ENCODE measurements at places on chromosomes 4 and X. TPM values are rescaled to one million over a fixed set of nuclear protein-coding genes. Genes with fewer than 3 reads are reported as not detected.

- no peaks in the 10 kb centered on the region for H3K36me3 ChIP-seq
- H3K4me1 ChIP-seq: peaks cover 33% of the 10 kb centered on the region
- peaks cover 35% of the 10 kb centered on the region for H3K27me3 ChIP-seq
- H3K4me3 ChIP-seq: peak overlapping the region; percentile 31
- no peak for DNase-seq
Observed at GRCh38 chrX:2548711-2549423, 48.1 kb upstream of the DHRSX start.

GRCh38 chr4:16027114-16027513 lies 56.7 kb downstream of the PROM1 start:
- H3K4me3 ChIP-seq: no peak overlapping the region
- H3K4me1 ChIP-seq: peaks cover 36% of the 10 kb centered on the region
- peaks cover 5% of the 10 kb centered on the region for H3K27me3 ChIP-seq
- H3K36me3 ChIP-seq: no peaks in the 10 kb centered on the region
- H3K27ac ChIP-seq: no peak overlapping the region

- peaks cover 32% of the 10 kb centered on the region for H3K4me1 ChIP-seq
- H3K4me3 ChIP-seq: peak overlapping the region; percentile 96
Observed at GRCh38 chr4:56909086-56909894, 1.6 kb downstream of the REST start.

DNA sequence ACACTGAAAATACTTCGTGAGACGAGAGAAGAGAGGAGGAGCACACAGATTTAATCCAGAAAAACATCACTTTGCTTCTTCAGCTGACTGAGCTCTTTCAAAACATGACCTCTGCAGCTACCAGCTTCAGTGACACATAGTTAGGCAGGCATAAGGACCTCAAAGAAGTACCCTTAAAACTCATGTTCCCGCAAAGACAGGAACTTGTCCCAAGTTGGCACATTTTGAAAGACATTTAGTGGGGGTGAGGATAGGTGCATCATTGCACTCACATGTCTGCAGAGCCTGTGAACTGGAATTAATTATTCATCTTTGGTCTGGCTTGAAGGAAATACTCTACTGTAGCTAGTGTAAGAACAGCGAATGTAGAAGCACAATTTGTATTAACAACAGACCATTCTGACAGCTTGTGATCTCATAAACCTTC lies 221.8 kb downstream of the MGST2 start:
- H3K4me1 ChIP-seq: peaks cover 27% of the 10 kb centered on the region
- peaks cover 13% of the 10 kb centered on the region for H3K36me3 ChIP-seq
- H3K4me3 ChIP-seq: peak overlapping the region; percentile 86
- H3K27me3 ChIP-seq: no peaks in the 10 kb centered on the region
- peak overlapping the region; percentile 24 for H3K27ac ChIP-seq

GRCh38 chrX:3046253-3047240 lies 5.3 kb downstream of the ARSF start:
- H3K27ac ChIP-seq: no peak overlapping the region
- peaks cover 14% of the 10 kb centered on the region for H3K4me1 ChIP-seq
- H3K36me3 ChIP-seq: no peaks in the 10 kb centered on the region

DNA sequence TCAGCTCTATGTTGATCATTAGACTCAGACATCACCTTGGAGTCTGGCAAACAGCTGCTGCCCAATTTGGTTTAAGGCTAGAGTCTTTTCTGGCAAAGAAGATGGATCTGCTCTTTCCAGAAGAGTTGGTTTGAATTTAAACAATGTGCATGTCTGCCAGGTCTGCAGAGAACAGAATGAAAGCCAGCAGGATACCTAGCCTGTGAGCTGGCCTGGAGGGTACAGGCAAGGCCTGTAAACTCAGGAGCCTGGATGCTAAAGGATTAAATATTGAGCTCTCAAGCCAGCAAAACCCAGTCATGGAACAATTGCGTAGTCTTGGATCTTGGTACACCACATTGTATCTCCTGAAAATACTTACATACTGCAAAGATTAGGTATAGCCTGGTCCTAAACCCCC lies 15.6 kb upstream of the PDLIM3 start:
- no peaks in the 10 kb centered on the region for H3K4me1 ChIP-seq
- no peaks in the 10 kb centered on the region for H3K36me3 ChIP-seq
- no peak for DNase-seq
- H3K27me3 ChIP-seq: peaks cover 6% of the 10 kb centered on the region
- H3K27ac ChIP-seq: no peak overlapping the region

GRCh38 chrX:114985967-114986592 lies 31.3 kb downstream of the IL13RA2 start:
- no peak overlapping the region for H3K27ac ChIP-seq
- H3K36me3 ChIP-seq: no peaks in the 10 kb centered on the region
- H3K27me3 ChIP-seq: no peaks in the 10 kb centered on the region

DNA sequence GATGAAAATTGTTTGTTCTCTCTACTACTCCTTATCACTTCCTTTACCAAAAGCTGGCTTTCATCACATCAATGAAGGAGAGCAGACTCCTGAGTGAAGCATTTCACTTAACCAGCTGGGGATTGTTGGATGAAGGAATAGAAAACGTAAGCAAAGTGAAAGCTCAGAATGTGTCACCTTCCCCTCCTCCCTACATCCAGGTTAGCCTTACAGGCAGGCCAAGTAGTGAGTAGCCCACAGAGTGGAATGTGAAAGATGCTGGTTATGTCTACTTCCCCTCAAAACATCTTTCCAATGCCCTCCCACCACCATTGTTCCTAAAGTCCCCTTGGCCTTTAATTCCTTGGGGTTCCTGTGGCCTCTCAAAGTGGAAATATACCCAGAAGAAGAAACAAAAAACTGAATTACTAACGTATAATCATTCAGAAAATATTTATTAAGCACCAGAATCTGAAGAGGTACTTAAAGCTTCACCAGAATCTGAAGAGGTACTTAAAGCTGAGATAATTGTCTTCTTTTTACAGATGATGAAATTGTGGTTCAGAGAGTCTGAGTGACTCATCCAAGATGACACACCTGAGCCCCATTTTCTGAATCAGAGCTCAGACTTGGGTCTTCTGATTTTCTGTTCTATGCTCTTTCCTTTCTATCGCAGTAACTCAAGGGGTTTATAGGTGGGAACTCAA lies 6.5 kb downstream of the P2RY4 start:
- no peak for DNase-seq
- H3K36me3 ChIP-seq: no peaks in the 10 kb centered on the region
- peaks cover 32% of the 10 kb centered on the region for H3K4me1 ChIP-seq

- no peak for DNase-seq
- peaks cover 16% of the 10 kb centered on the region for H3K4me1 ChIP-seq
- H3K4me3 ChIP-seq: peak overlapping the region; percentile 97
- no peak overlapping the region for H3K27ac ChIP-seq
- peaks cover 3% of the 10 kb centered on the region for H3K27me3 ChIP-seq
Observed at GRCh38 chr4:143338313-143338712, 1.6 kb downstream of the GAB1 start.

DNA sequence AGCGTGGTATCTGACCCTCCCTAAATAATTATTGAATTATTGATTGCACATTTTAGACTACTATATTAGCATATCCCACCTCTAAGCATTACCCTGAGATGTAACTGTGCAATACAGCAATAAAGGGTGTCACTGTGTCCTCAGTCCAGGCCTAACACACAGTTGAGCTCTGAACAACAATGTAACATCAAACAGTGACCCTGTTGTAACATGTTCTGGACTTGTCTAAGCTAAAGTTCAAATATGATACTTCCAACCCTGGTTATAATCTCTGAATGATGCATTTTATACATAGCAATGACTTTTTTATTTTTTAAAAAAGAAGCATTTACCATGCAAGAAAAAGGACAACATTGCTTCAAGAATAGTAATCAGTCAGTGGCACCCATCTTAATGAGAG lies 61.6 kb upstream of the DMD start:
- H3K27me3 ChIP-seq: no peaks in the 10 kb centered on the region
- H3K4me1 ChIP-seq: no peaks in the 10 kb centered on the region
- no peak overlapping the region for H3K4me3 ChIP-seq

DNA sequence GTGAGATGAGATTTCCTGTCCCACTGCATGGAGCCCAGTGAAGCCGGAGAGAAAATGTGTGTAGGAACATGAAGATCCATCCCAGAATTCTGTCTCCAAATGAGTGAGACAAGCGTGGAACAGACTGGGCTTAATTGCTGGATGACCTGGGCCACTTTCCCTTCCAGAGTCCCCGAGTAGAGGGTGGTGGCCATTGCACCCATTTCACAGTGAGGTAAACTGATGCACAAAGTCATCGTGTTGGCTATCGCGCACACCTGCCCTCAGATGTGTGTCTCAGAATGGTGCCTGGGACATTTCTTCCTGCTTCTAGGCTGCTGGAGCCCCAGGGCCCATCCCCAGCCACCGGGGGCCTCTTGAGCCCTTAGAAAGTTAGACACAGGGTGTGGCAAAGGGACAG lies 43.0 kb upstream of the PSAPL1 start:
- DNase-seq: no peak
- peaks cover 65% of the 10 kb centered on the region for H3K27me3 ChIP-seq
- H3K36me3 ChIP-seq: no peaks in the 10 kb centered on the region
- H3K27ac ChIP-seq: no peak overlapping the region

DNA sequence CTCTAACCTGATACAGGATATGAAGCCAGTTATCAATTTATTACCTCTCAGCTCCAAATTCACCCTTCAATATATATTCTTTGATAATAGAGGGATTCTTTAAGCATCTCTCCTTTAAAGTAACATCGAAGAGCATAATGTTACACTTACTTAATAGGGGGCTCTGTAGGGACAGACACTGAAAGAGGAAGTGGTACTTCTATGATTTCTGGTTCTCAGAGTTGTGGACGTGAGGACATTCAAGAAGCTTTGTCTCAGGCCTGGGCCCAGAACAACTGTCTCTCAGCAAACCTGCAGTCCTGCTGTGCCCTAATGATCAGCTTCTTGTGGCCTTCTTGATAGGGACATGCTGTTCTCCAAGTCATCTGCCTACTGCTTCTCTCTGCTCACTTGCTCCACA lies 4.2 kb upstream of the ZXDB start:
- H3K4me3 ChIP-seq: no peak overlapping the region
- no peak overlapping the region for H3K27ac ChIP-seq
- DNase-seq: no peak
- peaks cover 10% of the 10 kb centered on the region for H3K4me1 ChIP-seq
- peaks cover 3% of the 10 kb centered on the region for H3K27me3 ChIP-seq

DNA sequence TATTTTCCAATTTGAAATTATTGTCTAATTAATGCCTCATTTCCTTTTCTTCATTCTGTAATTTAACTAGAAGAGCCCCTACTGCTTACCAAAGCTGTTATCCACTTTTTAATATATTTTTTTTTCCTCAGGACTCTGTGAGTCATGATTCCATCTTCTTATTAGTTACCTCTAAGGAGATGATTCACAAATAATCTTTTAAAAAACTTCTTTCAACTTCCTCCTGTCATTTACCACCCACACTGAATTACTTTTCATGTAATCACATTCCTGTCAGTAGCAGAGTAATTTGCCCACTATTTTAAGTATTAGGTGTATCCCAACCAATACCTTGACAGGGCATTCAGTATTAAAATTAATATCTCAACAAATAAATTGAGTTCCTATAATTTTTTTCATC lies 470.9 kb upstream of the ADGRL3 start:
- H3K4me3 ChIP-seq: no peak overlapping the region
- peaks cover 51% of the 10 kb centered on the region for H3K4me1 ChIP-seq

TMPRSS11E gene
- total RNA-seq: not detected

SMARCAD1 gene
- total RNA-seq: 21.8 TPM

HPGD gene
- total RNA-seq: not detected

MAP3K15 gene
- total RNA-seq: 0.19 TPM

LNX1 gene
- total RNA-seq: 0.53 TPM

USP17L12 gene
- not detected for total RNA-seq

DOK7 gene
- total RNA-seq: not detected

PRRG1 gene
- total RNA-seq: 12.0 TPM

PSAPL1 gene
- not detected for total RNA-seq

CENPVL3 gene
- total RNA-seq: not detected

CENPI gene
- total RNA-seq: 15.7 TPM

C4orf50 gene
- total RNA-seq: not detected

Measured in HFFc6 (cell line).